ENCODE measurements at places on chromosomes 12 and 14.

GRCh38 chr12:31813305-31813704 lies 84.5 kb upstream of the AMN1 start:
- peak; percentile 10 for DNase-seq

- DNase-seq, result no peak
These were observed 7.4 kb downstream of the ASCL1 start for GRCh38 chr12:102964872-102965271.

DNA sequence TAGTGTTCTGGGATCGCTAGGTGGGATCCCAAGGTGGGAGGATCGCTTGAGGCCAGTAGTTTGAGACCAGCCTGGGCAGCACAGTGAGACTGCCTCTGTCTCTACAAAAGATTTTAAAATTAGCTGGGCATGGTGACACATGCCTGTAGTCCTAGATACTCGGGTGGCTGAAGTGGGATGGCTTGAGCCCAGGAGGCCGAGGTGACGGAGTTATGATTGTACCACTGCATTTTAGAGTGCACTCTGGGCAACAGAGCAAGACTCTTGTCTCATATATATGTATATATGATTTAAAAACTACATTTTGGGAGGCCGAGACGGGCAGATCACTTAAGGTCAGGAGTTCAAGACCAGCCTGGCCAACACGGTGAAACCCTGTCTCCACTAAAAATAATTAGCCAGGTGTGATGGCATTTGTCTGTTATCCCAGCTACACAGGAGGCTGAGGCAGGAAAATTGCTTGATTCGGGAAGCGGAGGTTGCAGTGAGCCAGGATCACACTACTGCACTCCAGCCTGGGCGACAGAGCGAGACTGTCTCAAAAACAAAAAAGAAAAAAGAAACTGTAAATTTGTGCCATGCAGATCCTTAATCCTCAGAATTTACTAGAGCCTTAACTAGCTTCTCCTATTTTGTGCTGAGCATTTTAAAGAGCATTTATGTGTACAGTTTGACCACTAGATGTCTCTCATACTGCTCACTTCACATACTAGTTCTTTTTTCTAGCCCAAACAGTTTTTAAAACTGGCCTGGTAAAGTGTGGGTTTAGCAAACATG lies 114.8 kb downstream of the MON2 start:
- peak; percentile 67 for DNase-seq

DNA sequence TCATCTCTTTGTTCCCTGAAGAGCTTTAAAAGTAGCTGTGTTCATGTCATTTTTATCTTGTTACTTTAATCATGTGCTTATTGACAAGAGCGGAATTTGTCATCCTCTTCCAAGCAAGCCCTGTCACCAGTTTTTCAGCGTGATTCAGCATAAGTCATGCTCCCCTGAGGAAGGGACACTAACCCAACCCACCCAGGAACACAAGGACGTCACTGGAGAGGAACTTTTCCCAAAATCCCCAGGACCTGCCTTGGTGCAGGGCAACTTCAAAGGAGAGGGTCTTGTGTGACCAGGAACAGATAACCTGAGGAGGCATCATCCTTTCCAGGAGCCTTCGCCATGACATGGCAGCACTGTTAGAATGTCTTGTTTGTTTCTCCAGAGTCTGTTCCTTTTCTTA lies 107.1 kb upstream of the DIO3 start:
- no peak for DNase-seq

GRCh38 chr12:114335607-114336006 lies 70.3 kb downstream of the TBX5 start:
- DNase-seq, result no peak

GRCh38 chr14:95507701-95508103 lies 8.7 kb downstream of the SYNE3 start:
- peak; percentile 89 for DNase-seq

DNA sequence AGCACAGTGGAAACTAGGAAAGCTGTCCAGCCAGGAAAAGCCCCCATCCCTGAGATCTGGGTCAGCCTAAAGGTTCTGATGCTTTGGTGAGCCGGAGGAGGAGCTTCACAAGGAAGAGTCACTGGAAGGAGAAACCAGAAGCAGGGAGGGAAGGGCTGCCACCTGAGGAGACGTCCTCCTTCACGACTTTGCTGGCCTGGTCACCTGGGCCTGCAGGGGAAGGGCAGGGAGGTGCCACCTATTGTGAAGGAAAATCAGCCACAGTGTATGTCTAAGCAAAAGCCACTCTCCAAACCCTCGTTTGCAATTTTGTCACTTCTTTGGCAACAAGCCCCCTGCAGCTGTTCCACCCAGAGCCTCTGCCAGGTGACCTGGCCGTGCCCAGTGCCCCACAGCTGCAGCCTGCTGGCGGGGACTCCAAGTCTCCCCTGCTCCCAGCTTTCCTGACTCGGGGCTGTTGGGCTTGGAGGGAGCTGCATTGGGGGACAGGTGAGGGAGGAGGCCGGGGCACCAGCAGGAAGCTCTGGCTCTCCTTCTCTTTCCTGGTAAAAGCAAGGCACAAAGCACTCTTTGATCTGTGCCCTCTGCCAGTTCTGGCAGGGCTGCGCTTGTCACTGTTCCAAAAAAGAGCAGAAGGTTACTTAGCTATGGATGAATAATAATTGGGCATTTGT lies 120.9 kb upstream of the BCL2L14 start:
- no peak for DNase-seq

DNA sequence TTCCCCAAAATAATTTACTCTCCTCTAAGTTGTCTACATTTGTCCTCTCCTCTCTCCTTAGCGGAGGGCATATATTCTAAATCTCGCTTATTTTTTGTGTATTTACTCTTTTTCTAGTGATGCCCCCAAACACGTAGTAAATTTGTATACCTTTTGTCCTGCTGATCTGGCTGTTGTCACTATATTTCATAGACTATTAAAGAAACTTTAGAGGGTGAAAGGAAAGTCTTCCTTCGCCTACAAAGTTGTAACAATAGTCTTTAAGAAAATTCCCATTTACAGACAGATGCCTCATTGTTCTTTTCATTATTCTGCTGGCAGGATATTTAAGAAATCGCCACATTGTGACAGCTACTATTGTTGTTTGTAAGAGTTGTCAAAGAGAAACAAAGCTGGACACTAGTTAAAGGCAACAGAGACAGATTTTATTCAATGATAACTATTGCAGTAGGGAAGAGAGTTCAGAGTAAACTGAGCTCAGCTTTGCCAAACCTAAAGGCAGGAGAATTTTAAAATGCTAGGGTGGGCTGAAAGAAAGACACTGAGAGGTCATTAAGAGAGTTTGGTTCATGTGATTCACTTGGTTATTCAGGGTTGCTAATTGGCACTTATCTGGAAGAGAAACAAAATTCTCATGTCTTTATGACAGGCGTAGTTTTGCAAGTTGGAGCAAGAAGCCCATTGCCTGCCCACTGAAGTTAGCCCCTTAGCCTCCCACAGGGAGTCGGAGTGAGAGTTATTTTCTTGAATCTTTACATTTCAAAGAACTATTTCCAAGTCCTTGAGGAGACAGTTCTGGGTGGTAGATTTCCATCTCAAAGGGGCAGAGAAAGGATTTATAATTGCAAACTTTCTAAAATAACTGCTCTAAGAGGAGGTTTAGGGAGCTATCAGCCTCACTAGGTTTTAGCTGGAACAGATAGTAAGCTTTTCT lies 1272.5 kb upstream of the SEL1L start:
- DNase-seq, result no peak

DNA sequence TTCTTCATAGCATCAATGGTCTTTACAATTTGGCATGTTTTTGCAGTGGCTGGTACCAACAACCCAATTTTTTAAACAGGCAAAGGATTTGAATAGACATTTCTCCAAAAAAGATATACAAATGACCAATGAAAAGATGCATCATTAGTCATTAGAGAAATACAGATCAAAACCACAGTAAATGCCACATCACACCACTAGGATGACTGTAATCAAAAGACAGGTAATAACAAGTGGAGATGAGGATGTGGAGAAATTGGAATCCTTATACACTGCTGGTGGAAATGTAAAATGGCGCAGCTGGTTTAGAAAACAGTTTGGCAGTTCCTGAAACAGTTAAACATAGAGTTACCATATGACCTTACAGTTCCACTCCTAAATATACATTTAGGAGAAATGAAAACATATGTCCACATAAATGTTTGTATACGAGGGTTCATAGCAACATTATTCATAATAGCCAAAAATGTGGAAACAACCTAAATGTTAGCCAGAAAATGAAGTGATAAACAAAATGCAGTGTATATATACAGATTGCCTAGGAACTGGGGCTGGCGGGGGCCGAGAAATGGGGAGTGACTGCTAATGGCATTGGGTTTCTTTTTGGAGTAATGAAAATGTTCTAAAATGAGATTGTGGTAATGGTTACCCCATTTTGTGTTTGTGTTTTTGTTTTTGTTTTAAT lies 55.2 kb downstream of the TGFB3 start:
- no peak for DNase-seq

DNA sequence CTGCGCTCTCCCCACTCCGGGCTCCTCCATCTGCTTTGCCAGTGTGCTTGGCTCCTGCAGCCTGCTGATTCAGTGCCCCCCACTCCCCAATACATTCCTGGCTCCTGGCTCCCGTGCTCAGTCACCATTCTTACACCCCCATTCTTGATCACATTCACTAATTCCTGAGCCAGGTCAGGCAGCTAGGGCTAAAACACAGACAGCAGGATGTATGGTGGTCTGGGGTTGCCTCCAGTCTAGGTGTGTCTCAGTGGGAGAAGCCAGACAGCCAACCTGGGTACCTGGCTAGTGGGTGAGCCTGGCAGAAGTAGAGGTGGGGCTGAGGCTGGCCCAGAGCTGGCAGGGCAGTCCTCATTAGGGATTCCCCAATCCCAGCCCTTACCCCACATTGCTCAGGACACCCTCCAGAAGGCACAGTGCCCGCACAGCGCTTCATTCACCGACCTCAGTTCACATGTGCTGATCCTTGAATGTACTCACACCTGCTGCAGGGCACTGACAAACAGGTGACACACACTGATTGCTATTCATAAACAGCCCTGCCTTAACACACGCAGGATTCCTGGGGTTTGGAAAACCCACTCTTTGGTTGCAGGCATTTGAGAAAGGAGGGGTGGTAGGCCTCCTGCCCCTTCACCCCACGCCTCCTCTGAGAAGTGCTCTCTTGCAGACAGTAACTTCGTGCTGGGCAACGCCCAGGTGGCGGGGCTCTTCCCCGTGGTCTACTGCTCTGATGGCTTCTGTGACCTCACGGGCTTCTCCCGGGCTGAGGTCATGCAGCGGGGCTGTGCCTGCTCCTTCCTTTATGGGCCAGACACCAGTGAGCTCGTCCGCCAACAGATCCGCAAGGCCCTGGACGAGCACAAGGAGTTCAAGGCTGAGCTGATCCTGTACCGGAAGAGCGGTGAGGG lies 1.7 kb downstream of the KCNH3 start:
- no peak for DNase-seq

DNA sequence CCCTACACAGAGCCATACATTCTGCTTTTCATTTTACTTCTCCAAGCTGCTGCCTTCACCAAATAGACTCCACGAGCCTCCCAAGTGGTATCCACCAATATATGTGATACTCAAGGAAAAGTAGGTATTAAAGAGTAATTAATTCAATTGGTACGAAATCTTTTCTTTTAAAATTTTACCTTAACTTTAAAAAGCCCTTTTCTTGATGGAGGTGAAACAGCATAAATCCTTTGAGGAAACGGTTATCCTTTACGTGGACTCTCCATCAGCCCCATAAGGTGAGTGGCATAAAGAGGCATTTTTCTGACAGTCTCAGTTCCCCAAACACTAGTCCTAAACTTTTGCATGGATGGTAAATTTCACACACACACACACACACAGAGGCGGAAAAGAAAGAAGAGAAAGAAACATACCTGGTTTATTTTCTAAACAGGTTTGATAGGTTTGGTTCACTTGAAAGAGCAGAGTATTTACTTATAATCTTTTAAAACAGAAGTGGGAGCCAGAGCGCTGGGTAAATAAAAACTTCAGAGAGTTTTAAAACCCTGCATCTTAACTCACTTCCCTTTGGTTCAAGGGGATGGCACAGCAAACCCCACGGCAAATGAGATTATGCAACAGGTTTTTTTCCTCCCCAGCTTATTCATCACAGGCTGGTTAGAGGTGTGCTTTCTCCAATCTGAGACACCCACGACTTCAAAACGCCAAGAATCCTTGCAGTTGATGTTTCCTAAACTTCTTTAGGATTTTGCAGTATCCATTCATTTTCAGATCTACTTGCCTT lies 1.9 kb downstream of the DUSP16 start:
- peak; percentile 79 for DNase-seq

DNA sequence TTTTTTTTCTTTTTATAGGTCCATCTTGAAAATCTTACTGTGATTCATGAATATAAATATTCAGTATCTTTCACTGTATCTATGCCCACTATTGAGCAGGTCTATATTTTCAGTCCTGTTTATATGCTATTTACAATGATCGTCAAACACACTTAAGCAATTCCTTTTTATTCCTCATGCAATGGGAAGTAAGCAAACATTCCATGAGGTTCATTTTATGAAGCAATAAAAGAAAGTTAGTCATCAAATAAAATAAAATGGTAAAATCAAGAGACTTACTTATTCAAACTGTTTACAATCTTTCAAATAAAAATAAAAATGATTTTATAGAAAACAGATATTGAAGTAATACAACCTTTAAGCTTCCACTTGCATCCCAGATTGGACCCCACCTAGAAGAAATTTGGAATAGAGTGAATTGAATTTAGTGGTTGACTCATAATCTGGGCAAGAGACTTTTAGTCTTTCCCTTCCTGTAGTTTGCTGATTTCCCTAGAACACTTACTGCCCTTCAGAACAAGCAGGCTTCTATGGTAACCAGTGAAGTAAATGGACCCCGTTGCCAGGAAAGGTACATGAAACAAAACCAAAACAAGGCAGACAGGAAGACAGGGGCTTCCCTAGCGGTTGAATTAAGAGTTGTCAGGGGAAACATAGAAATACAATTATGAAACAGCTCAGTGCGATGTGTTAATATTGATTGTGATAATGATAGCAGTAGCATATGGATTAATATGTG lies 241.0 kb upstream of the ATP2B1 start:
- DNase-seq, result peak; percentile 79

DNA sequence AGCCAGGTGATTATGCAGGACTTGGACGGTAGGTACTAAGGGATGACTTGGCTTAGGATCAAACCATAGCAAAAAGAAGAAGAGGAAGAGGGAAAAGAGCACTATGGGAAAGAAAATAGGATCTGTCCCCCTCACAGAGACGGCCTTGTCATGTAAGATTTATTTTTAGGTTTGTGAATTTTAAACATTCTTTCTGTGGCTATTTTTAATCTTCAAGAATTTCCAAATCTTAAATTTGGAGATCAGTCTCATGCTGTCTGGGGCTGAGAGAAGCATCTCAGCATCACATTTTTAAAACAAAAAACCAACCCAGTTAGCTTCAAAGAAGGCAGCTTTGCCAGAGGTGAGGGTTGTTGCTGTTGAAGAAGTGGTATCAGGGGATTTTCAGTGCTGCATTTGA lies 52.6 kb upstream of the STRN3 start:
- DNase-seq, result peak; percentile 37

GRCh38 chr14:46574221-46574977 lies 77.2 kb downstream of the RPL10L start:
- no peak for DNase-seq

GRCh38 chr12:570921-571794 lies 92.1 kb downstream of the NINJ2 start:
- DNase-seq, result peak; percentile 83
